ENCODE measurements at places on chromosomes 1 and 21. TPM values are rescaled to one million over a fixed set of nuclear protein-coding genes. Genes with fewer than 3 reads are reported as not detected.

The NR1I3 gene
- total RNA-seq = not detected

The RPF1 gene
- 27.3 TPM for total RNA-seq

The RXFP4 gene
- not detected for total RNA-seq

The OR2T35 gene
- total RNA-seq = not detected

GRCh38 chr1:184615301-184615700 lies 139.4 kb downstream of the EDEM3 start:
- no peak for DNase-seq

DNA sequence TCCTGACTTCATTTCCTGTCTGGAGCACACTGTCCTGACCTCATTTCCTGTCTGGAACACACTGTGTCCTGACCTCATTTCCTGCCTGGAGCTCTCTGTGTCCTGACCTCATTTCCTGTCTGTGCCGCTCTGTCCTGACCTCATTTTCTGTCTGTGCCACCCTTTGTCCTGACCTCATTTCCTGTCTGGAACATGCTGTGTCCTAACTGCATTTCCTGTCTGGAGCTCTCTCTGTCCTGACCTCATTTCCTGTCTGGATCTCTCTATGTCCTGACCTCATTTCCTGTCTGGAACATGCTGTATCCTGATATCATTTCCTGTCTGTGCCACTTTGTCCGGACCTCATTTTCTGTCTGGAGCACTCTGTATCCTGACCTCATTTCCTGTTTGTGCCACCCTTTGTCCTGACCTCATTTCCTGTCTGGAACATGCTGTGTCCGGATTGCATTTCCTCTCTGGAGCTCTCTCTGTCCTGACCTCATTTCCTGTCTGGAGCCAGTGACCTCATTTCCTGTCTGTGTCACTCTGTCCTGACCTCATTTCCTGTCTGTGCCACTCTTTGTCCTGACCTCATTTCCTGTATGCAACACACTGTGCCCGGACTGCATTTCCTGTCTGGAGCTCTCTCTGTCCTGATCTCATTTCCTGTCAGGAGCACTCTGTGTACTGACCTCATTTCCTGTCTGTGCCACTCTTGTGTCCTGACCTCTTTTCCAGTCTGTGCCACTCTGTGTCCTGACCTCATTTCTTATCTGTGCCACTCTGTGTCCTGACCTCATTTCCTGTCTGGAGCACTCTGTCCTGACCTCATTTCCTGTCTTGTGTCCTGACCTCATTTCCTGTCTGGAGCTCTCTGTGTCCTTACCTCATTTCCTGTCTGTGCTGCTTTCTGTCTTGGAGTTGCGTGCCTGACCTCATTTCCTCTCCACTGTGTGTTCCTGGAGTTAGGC lies 27.6 kb downstream of the SKI start:
- DNase-seq = no peak

GRCh38 chr1:165298203-165298820 lies 58.2 kb downstream of the LMX1A start:
- DNase-seq = no peak

- no peak for DNase-seq
These were observed 1092.2 kb downstream of the PLA2G4A start for GRCh38 chr1:187920976-187921375.

GRCh38 chr1:204878621-204879234 lies 8.1 kb downstream of the NFASC start:
- DNase-seq = no peak

GRCh38 chr1:107669996-107670395 lies 295.0 kb downstream of the VAV3 start:
- DNase-seq = no peak

DNA sequence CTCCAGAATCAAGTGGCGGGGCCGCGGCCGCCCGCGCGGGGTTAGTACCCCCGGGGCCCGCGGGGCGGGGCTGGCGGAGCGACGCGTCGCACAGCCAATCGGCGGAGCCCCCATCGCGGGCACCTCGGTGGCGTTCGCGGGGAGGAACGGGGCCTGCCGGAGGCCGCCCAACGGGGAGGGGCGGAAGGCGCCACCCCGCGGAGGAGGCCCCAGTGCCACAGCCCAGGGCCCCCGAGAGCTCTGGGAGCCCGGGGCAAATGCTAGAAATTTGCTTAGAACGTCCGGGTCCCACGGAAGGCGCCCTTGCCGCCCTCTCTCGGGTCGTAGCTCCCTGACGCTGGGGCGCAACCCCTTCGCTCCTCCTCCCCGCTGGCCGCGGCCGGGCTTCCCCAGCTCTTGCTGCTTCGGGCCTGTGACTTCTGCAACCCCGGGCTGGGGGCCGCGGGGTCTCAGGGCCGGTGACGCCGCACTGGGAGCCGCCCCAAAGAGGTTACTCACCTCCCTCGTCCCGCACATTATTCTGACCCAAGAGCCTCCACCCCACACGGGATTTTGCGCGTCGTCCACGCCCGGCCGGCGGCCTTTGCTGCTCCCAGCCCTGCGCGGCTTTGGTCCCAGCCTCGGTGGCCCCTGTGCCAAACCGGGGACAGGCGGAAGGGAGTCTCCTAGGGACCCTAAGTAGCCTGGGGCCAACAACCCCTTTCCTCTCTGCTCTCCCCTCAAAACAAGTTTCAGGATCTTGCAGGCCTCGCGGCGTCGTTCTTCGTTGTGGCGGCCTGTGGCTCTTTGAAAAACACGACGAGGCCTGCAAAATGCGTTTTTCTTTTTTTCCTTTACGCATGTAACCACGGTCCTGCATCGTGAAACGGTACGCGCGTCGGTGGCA lies at the start of gene RUNX3:
Gene RUNX3 (minus strand): TSS at position 17 of the 886 bp plus-strand sequence. CDS start 408 bp downstream, outside the sequence.
- peak; percentile 92 for DNase-seq

- DNase-seq = no peak
These were observed 225.8 kb downstream of the VAV3 start for GRCh38 chr1:107739201-107739600.

- DNase-seq = no peak
These were observed 23.1 kb upstream of the FMOD start for GRCh38 chr1:203373991-203374390.

DNA sequence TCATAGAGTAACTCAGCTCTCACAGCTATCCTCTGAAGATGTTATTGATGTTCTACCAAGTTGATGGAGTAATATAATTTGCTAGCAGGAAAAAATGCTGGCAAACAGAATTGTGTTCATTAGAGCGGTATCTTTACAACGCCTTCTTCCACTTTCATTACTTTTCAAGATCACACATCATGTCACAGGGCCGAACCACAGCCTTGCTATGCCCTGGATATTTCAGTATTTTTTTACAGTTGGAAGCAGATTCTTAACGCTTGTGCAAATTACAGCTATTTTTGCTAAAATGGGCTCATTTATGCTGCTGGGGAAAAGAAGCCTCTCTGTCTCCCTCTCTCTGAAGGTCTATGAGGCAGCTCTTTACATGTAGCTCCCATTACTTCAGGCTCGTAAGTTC lies 632.2 kb downstream of the KIF26B start:
- DNase-seq = no peak

- no peak for DNase-seq
These were observed 49.1 kb downstream of the HHAT start for GRCh38 chr1:210377731-210378333.

- DNase-seq = peak; percentile 70
These were observed 37.8 kb upstream of the POFUT2 start for GRCh38 chr21:45325206-45326168.

DNA sequence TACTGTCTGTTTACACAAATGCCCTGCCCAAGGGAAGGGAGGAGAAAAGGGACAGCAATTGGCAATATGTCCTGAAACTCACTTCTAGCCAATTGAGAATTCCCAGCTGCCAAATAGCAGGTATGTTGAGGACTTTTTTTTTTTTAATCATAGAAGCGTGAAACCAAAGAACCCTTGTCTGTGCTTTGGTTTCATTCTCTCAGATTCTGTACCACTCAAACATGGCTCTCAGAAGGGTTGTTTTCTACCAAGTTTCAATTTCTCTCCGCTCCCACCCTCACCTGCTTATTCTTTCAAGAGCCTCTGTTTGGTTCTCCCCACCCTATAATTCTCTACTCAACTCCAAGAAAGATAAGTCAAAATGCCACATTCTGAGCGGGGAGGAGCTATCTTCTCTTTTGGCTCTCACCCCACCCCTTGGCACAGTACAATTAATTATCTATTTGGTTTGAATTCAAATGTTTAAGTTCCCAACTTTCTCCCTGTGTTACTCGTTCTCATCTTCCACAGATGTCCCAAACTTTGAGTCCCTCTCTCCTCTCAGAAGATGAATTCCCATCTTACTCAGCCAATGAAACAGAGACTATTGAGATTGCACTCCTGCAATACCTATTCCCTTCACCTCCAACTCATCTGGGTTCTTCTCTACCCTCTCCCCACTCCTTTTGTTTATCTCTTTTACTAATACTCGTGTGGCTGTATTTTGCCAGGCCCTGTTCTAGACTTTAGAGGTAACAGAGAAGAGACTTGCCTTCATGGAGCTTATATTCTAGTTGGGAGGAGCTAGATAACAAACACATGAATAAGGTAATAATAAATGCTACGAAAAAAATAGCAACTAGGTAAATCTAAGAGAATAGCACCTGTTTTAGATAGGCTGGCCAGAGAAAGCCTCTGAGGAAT lies 3.9 kb upstream of the TP53BP2 start:
- DNase-seq = no peak

DNA sequence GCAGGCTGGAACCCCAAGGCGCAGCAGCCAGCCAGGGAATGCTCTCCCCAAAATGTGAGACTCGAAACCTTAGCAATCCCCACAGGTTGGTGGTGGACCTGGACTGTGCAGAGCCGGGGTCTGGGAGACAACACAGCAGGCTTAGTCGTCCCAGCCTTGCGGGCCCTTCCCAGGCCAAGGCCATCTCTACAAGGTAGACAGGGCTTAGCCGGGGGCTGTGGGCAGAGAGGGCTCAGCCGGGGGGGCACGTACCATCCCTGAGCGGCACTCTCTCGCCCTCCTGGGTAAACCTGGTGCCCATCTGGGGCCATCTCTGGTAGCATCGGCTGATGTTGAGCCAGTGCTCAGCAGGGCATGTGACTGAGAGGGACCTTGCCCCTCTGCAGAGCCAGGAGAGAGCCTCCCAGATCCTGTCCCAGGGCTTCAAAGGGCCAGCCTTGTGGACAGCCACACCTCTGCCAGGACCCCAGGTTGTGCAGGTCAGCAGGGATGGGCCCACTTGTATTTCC lies 2.2 kb upstream of the ACTRT2 start:
- peak; percentile 64 for DNase-seq

GRCh38 chr1:204074274-204075138 lies 1.6 kb downstream of the SOX13 start:
- DNase-seq = peak; percentile 91

DNA sequence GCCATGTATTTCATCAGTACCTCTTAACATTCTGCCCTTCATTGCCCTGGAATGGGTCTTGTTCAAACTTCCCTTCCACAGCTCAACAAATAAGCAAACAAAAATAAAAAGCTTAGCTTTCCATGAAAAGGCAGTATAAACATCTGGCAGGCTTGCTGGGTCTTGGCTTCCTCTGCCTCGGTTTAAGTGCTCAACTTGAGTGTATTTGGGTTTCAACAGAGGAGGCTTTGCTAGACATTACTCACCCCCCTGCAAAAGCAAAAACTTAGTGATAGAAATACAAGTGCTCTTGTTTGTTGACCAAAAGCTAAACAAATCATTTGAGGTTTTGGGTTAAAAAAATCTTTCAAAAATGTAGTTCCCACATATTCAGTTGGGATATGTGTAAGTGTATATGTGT lies 518.5 kb downstream of the PLPP3 start:
- DNase-seq = no peak

DNA sequence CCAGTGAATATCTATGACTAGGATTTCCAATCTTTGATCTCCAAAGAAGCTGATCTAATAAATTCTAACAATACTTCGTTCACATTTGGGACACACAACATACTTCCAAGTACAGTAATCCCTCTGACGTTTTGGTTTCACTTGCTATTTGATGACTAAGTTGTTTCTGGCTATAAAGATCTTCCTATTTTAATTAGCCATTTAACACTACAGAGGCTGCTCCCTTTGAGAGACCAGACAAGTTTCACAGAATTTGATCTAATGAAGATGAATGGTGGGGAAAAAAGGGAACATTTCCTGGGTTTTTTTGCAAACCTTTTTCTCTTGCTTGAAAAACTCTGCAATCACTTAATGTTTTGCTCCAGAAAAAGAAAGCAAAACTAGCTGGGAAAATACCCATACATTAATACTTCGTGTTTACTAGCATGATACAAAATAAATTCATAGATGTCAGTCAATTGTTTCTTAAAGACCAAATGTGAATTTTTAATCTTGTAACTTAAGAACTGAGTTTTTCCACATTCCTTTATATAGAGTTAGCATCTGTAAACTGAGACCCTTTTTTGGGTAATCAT lies 28.0 kb upstream of the GLIS1 start:
- DNase-seq = no peak

Measured in posterior vena cava (tissue), 2 donors.